Muscle of back (tissue), 13 donors: ENCODE measurements at places on chromosomes 11 and 22.

DNA sequence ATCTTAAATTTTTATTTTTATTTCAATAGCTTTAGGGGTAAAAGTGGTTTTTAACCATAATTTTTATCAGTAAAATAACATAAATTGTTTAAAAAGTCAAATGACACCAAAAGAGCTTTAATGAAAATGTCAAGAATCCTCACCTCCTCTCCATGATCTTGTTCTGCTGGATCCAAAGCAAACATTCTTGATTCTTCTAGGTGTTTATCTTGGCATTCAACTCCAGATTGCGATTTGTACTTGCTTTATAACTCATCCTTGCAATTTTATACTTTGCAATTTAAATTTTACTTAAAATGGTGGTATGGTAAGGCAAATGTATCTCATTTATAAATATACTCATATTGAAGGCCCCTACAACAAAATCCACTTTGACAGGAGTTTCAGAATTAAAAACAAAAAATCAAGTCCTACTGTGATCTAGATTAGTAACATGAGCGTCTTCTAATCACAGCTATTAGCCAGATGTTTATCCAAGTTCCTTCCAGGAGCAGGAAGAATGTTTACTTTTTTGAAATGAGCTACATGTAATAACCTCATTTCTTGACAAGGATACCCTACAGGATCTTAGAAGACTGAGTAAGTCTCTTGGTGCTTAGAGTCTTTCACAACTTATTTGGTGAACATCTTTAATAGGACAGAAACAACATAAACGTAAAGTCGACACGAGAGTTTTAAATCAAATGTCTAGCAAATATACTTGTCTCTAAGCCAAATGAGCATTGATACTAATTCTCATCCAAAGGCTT lies 72.4 kb upstream of the CARD18 start:
- no peak for DNase-seq

DNA sequence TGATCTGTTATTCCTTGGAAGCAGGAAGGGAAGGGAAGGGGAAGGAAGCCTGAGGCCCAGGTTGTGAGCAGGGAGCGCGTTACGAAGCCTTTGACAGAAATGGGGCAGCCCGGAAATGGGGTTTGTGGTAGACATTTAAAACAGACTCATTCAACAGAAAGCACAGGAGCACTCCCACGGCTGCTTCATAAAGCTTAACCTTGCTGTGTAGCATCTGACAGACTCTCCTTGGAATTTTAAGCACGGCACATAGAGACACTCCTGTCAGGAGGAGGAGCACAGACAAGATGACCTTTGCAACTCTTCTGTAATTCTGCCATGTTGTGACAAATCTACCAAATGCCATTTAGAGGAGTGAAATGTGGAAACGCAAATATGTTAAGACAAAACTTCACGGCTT lies 131.6 kb downstream of the FBXO7 start:
- DNase-seq = no peak

DNA sequence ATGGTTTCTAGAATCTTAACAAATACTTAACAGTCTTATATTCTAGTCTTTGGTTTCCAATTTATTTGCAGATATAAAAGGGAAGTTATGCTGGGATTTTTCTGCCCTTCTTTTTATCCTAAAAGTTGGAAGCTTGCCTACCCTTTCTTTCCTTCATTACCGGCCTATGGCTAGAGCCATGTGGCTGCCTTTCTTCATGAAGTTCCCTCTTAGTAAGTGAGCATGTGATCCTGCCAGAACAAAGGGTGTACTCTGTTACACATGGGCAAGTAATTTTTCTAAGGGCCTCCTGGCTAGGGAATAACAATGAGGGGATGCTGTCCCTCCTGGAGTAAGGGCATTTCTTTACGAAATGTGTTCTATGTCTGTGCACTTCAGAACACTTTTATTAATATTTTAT lies 252.1 kb upstream of the PITPNB start:
- no peak for DNase-seq

GRCh38 chr22:36884349-36885158 lies 23.7 kb downstream of the NCF4 start:
- DNase-seq = no peak

- DNase-seq = no peak
Measured at GRCh38 chr11:19060629-19061028, at the start of gene MRGPRX2. MRGPRX2 (minus strand) TSS chr11:19060717; CDS start chr11:19056402, 4,315 bp downstream.

- no peak for DNase-seq
Measured at GRCh38 chr22:43853328-43853931, 8.9 kb downstream of the SULT4A1 start.

DNA sequence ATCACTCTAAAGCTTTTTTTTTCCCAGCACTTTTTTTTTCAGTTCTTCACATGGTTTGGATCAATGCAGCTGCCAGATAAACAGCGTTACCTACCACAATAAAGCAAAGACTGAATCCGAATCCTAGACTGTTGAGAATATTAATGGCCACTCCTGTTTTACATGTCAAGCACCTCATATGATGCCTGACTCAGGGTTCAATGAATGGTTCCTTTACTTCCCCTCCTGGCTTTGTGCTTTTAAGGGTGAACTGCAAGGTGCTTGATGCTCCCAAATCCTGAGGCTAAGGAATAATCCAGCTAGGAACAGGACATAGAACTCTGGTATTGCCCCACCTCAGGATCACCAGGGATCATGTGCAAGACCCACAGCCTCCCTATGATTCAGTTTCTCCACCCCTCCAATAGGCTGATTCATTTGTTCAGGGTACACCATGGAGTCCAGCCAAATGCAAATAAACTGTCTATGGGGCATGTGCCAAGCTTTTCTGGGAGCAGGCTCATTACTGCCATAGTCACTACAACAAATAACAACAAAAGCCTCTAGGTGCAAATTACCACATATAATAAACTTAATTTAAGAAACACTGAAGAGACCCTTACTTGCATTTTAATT lies 104.3 kb downstream of the GAB2 start:
- DNase-seq = no peak

DNA sequence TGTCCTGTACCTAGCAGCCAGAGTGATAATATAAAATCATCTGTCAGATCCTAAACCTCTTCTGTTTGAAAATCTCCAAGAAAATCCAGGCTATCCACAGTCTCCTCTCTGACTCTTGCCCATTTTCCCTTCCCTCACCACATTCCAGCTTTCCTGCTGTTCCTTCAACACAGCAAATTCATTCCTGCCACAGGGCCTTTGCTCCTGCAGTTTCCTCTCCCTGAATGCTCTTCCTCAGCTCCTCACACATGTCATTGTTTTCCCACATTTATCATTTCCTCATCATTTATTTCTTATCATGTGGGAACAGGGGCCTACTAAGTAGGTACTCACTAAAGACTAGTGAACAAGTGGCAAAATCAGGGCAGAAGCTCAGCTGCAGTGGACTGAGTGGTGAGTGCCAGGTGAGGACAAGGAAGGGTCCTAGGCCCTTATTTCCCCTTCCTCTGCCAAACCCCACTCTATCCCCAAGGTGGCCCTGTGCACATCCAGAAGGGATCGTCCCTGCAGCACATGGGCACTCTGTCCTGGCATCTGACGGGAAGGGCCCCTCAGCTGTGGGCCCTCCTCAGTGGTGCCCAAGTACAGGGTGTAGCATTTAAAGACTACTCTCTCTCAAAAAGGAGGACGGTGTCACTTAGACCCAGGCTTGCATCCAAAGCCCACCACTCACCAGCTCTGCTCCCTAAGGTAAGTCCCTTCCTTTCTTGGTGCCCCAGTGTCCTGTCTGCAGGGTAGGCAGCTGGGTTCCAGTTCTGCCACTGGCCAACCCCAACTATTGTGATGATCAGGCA lies 2.0 kb downstream of the LRRC32 start:
- no peak for DNase-seq

DNA sequence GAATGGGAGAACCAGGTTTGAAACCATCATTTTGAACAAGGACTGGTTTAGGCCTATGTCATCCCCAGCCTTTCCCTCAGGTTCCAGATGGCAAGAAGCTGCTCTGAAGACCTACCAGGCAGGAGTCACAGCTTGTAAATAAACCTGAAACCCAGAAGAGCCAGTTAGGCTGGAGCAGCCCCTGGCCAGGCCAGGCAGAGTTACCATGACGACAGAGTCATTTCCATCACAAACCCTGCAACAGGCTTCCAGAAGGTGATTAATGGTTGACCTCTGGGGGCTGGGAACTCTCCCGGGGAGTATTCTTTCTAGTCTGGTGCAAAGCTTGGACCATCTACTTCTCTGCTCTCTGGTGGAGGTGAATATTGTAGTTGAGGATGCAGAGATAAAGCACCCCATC lies 164.1 kb upstream of the NCAM1 start:
- DNase-seq = no peak

- DNase-seq = peak; percentile 45
Measured at GRCh38 chr11:64767344-64768299, 7.8 kb upstream of the PYGM start.

GRCh38 chr11:80383655-80384054 lies 942.8 kb upstream of the TENM4 start:
- no peak for DNase-seq

- no peak for DNase-seq
Measured at GRCh38 chr11:77882396-77882795, 61.5 kb downstream of the AAMDC start.

GRCh38 chr11:88886796-88887195 lies 179.0 kb downstream of the GRM5 start:
- DNase-seq = no peak

DNA sequence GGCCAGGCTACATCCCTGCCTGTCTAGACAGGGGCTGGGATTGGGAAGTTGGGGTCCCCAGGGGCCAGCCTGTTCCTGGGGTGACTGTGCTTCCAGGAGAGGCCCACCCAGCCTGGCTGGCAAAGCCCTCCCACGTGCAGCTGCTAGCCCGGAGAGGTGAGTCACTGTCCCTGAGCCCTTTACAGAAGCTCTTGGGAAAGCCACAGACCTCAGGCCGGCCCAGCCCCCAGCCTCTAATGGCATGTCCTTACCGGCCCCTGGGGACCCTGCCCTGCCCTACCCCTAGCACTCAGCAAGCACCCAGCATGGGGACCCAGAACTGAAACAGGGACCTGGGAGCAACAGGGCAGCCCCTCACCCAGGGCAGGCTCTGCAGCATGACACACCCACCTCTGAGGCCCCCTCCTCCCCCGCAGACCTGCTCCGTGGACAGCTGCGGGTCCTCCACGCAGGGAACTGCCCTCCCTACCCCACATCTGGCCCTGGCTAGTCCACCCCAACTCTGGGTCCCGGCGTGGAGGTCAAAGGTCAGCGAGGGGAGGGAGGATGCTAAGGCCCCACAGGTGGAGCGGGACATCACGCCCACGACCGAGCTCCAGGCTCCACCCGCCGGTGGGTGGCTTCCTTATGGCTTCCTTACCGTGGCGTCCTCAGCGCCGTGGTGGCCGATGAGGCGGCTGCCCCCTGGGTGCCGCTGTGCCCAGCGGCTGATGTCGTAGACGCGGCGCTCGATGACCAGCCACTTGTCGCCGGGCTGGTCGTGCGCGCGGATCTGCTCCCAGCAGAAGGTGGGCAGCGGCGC lies 615 bp downstream of the FADS3 start:
- DNase-seq = peak; percentile 67

- DNase-seq = no peak
Measured at GRCh38 chr22:47197773-47198500, 435.5 kb downstream of the TBC1D22A start.

GRCh38 chr11:2300936-2301630 lies 635 bp downstream of the C11orf21 start:
- DNase-seq = no peak

GRCh38 chr22:43570531-43571165 lies 158.8 kb downstream of the MPPED1 start:
- no peak for DNase-seq

- no peak for DNase-seq
Measured at GRCh38 chr22:46111645-46112306, 38.5 kb upstream of the PPARA start.

- no peak for DNase-seq
Measured at GRCh38 chr22:23217171-23218052, 37.1 kb downstream of the BCR start.

- DNase-seq = peak; percentile 28
Measured at GRCh38 chr22:17213976-17214375, 5.3 kb downstream of the ADA2 start.

- no peak for DNase-seq
Measured at GRCh38 chr22:20395181-20395906, 1.4 kb downstream of the ZNF74 start.

DNA sequence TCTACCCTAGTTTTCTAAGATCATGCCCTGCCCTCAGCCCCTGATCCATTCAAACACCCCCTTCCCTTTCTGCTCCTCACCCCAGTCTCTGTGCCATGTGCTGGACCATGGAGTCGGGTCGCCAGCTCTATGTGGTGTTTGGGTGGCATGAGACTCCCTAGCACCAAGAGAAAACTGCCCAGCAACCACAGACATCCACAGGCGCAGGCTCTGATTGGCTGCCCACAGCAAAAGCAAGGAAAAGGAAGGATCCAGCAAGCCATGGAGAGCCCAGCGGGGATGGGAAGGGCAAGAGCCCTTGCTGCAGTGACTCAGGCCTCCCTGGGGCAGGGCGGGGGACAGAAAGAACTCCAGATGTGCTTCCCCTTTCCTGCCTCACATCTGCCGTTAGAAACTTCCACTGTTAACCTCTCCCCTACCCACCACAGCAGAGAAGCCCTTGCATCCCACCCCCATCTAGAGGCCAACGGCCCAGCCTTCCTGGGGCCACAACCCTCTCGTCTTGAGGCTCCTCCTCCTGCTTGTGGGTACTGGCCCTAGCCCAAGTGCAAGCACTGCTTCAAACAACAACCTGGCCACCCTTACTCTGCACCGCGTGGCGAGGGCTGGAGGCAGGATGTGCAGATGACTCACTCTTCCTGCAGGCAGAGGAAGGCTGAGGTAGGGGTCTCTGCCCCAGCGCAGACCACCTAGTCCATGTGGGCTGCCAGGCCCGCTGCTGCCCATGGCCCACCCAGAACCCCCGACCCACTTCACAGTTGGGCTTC lies 9.7 kb upstream of the AHNAK start:
- DNase-seq = peak; percentile 92

DNA sequence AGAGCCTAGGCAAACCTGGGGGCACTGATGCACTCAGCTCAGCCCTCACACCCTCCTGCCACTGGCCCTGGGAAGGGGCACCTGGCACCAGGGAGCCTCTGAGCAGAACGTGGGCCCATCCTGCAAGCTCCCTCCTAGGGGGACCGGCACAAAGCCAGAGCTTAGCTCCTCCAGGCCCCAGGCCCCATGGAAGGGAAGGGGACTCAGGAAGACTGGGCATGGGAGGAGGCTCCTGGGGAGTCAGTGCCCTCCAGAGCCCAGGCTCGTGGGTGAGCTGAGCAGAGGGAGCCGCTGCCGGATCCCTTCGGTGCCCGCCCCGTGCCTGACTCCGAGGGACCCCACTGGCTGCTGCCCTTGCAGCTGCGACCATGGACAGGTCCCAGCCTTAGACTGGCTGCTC lies 28.5 kb downstream of the ADA2 start:
- no peak for DNase-seq

GRCh38 chr22:38655519-38656255 lies 505 bp downstream of the FAM227A start:
- no peak for DNase-seq

- no peak for DNase-seq
Measured at GRCh38 chr11:86488553-86488952, 113.9 kb downstream of the CCDC81 start.

GRCh38 chr11:107821199-107821927 lies 37.2 kb downstream of the SLC35F2 start:
- DNase-seq = peak; percentile 52

GRCh38 chr11:46895821-46896220 lies 22.5 kb downstream of the LRP4 start:
- no peak for DNase-seq
